ENCODE measurements at places on chromosomes 6 and 20. TPM values are rescaled to one million over a fixed set of nuclear protein-coding genes. Genes with fewer than 3 reads are reported as not detected.

DNA sequence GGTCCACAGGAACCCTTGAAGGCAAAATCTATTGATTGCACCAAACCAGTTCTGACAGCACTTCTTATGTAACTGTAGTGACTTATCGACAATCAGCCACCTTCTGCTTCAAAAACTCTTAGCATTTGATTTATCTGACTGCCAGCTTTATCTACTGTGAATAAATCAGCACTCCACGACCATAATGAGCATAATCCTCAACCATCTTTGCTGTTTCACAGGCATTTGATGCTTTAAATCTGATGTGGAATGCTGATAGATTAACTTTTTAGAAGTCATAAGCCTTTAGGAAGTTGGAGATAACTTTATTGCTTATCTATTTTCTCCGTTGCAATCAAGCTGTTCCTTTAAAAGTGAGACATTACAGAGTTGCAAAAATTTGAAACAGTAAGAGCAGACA lies 101.5 kb upstream of the PTCHD4 start:
- DNase-seq = no peak
- H3K36me3 ChIP-seq = no peaks in the 10 kb centered on the region
- H3K27ac ChIP-seq = no peak overlapping the region
- H3K4me3 ChIP-seq = no peak overlapping the region
- no peaks in the 10 kb centered on the region for H3K27me3 ChIP-seq

- H3K36me3 ChIP-seq = no peaks in the 10 kb centered on the region
- H3K4me1 ChIP-seq = no peaks in the 10 kb centered on the region
Observed at GRCh38 chr6:7045331-7045730, 62.4 kb upstream of the RREB1 start.

DNA sequence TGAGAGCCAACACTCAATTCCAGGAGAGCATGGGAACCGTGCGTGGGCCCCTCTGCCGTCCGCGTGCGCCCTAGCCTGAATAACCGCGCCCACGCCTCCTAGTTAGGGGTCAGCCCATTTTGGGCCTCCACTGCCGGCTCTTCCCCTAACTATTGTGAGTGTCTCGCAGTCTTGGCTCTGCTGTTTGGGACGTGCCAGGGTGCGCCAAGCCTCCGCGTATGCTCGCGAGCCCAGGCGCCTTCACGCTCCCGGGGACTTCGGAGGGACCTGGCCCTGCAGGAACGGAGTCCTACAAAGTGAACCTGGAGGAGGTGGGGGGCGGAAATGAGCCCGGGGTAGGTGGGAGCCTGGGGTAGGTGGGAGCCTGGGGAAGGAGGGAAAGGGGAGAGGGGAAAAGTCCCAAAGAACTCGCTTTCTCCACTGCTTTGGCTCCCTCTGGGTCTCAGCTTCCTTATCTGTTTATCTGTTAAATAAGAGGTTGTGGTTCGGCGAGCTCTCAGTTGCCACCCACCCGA lies 873 bp upstream of the GCM2 start:
- peaks cover 25% of the 10 kb centered on the region for H3K27me3 ChIP-seq
- H3K4me1 ChIP-seq = peaks cover 11% of the 10 kb centered on the region
- no peak overlapping the region for H3K4me3 ChIP-seq
- H3K36me3 ChIP-seq = no peaks in the 10 kb centered on the region

OPN5 gene
- not detected for total RNA-seq
